ENCODE measurements at places on chromosomes 12 and 14. TPM values are rescaled to one million over a fixed set of nuclear protein-coding genes. Genes with fewer than 3 reads are reported as not detected.

- no peak overlapping the region for H3K27ac ChIP-seq
- no peaks in the 10 kb centered on the region for H3K27me3 ChIP-seq
- H3K36me3 ChIP-seq, result peaks cover 22% of the 10 kb centered on the region
Observed at GRCh38 chr12:117142094-117142493, 42.9 kb upstream of the TESC start.

DNA sequence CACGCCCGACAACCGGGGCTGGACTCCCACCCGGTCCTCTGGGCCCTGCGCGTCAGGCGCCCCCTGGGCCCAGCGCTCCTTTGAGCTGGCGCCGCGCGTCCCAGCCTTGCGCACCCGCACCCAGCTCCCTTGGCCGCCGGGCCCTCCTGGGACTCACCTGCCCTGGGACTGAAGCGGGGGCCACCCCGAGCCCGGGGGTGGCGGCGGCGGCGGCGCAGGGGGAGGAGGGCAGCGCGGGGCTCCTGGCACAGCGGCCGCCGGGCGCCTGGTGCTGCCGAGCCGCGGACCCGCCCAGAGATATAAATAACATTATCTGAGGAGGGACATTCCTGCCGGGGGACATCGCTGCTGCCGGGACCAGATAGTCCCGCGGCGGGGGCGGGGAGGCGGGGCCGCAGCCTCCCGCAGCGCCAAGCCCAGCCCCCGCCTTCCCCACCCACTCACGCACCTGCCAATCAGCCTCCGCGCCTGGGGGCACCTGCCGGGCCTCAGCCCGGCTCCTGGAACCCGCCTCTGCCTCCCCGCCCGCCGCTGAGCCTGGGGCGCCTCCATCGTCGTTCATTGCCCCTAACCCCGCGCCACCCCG, at the start of gene SPTB:
Gene SPTB (minus strand): TSS at position 273 of the 586 bp plus-strand sequence. CDS start 56,813 bp downstream, outside the sequence.
- H3K27ac ChIP-seq, result no peak within 1 kb of the TSS
- H3K4me3 ChIP-seq, result peak within 1 kb of the TSS; percentile 54
- H3K36me3 ChIP-seq, result no peaks in the 10 kb centered on the region
- peaks cover 6% of the 10 kb centered on the region for H3K4me1 ChIP-seq

DNA sequence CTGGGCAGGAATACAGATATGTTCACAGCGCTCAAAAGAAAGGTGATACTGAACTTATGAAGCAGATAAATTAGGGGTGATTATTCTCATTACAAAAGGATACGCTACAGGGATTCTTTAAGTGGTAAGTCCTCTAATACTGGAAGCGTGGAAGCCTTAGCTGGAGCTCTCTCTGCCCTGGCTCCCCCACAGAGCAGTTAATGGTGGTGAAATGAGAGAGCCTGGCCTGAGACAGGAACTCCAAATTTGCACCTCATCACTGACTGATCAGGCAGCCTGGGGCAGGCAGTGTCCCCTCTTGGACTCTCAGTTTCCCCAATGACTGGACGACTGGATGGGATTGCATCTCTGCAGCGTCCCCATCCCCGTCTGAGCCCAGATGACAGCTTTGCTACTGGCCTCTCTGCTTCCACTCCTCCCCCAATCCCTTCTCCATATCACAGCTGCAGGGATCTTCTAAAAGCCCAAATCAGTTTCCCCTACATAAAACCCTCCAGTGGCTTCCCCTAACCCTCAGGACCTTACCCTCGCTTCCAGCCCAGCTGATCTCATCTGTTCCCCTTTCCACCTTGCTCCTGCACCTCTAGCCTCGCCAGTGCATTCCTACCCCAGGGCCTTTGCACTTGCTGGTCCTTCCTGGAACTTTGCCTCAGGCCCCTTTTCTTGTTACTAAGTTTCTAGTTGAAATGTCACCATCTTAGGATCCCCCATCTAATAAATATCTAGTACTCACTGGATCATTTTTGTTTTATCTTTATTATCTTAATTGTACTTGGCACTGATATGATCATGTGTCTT, 171.7 kb upstream of the LHX5 start:
- H3K36me3 ChIP-seq, result no peaks in the 10 kb centered on the region
- H3K4me3 ChIP-seq, result no peak overlapping the region
- H3K27me3 ChIP-seq, result no peaks in the 10 kb centered on the region
- no peak overlapping the region for H3K27ac ChIP-seq
- no peaks in the 10 kb centered on the region for H3K4me1 ChIP-seq
- DNase-seq, result no peak

DNA sequence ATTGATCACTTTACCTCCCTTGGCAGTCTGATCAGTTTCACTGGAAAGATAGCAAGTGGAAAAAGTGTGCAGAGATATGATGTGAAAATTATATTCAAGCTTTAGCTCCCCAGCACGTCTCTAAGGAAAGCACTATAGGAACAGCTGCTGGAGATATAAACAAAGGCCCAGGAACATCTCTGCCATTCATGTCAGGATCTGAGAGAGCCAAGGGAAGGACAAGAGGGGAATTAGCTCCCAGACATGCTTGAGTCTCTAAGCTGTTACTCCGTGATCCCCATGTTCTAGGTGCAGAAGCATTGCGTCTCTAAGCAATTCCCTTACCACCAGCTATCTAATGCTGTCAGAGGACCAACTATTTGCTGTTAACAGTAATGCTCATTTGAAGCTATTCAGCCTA, 700.2 kb downstream of the DIO2 start:
- H3K4me3 ChIP-seq, result no peak overlapping the region
- no peaks in the 10 kb centered on the region for H3K36me3 ChIP-seq
- no peaks in the 10 kb centered on the region for H3K4me1 ChIP-seq
- no peaks in the 10 kb centered on the region for H3K27me3 ChIP-seq

DNA sequence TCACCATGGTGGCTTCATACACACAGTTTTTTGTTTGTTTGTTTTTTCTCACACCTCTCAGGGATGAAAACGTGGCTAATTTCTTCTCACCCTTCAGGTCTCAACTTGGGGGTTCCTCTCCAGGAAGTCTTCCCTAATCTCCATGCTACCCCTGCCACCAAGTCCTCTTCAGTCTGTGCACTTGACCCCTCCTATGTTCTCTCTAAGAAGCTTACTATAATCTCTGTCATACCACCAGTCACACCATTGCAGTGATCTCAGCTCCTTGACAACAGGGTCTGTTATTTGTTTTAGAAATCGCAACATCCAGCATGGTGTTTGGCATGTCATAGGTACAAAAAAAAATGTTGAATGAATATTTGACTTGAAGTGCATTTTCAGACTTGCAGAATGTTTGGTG, 83.4 kb downstream of the PRORP start:
- no peak overlapping the region for H3K4me3 ChIP-seq
- H3K36me3 ChIP-seq, result no peaks in the 10 kb centered on the region
- no peaks in the 10 kb centered on the region for H3K27me3 ChIP-seq
- no peak for DNase-seq

- H3K4me1 ChIP-seq, result no peaks in the 10 kb centered on the region
- no peak for DNase-seq
- H3K27me3 ChIP-seq, result no peaks in the 10 kb centered on the region
- no peaks in the 10 kb centered on the region for H3K36me3 ChIP-seq
- no peak overlapping the region for H3K27ac ChIP-seq
- no peak overlapping the region for H3K4me3 ChIP-seq
Observed at GRCh38 chr12:131076791-131077747, 123.4 kb downstream of the ADGRD1 start.

GRCh38 chr12:14514154-14514842, 53.4 kb downstream of the PLBD1 start:
- no peak overlapping the region for H3K27ac ChIP-seq
- no peaks in the 10 kb centered on the region for H3K27me3 ChIP-seq
- DNase-seq, result no peak
- no peaks in the 10 kb centered on the region for H3K4me1 ChIP-seq
- H3K36me3 ChIP-seq, result no peaks in the 10 kb centered on the region

DNA sequence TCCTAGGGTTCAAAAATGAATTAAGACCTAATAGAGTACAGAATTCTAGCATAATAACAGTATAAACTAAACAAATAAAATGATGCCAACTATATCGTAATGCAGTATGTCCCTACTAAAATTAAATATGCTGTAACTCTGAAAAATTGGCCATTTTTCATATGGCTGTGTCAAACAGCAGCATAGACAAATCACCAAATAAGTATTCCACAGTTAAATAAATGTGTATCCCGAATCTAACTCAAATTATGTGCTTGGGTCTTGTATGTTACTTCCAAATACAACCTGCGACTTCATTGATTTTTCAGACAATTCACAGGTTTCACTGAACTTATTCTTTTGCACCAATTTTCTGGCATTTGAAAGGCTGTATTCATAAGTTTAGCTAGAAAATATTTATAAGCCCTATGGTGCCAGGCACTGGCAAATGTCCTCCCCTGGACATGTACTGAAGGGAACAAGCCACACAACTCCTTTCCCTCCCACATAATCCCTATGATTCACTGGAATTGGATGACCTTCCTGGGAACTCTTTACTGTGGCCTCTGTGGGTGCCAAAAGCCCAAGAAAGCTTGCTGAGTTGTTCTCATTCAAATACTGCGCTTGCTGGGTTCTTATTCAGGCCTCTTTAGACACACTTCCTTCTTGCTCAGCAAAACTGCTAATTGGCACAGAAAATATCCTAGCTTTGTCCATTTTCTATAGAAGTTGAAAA, 108.8 kb downstream of the KITLG start:
- H3K27ac ChIP-seq, result no peak overlapping the region
- no peaks in the 10 kb centered on the region for H3K4me1 ChIP-seq
- no peaks in the 10 kb centered on the region for H3K36me3 ChIP-seq
- no peak for DNase-seq

DNA sequence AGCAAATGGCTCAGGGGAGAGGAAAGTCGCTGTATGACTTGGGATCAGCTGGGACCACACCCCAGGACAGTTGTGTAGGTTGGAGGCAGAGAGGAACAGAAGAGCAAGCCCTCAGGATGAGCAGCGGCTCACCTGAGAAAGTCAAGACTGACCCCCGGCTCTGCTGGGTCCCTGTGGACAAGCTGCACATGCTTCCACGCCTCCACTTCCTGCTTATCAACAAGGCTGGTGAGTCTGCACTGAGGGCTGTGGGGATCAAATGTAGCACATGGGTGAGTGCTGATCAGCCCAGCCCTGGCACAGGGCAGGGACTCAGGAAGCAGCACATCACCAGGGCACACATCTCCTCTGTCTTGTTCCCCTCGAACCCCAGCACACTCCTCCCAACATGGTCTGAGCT, 92.1 kb downstream of the CHGA start:
- H3K27ac ChIP-seq, result no peak overlapping the region
- H3K36me3 ChIP-seq, result no peaks in the 10 kb centered on the region
- DNase-seq, result no peak
- H3K4me1 ChIP-seq, result peaks cover 9% of the 10 kb centered on the region
- no peaks in the 10 kb centered on the region for H3K27me3 ChIP-seq
- no peak overlapping the region for H3K4me3 ChIP-seq

DNA sequence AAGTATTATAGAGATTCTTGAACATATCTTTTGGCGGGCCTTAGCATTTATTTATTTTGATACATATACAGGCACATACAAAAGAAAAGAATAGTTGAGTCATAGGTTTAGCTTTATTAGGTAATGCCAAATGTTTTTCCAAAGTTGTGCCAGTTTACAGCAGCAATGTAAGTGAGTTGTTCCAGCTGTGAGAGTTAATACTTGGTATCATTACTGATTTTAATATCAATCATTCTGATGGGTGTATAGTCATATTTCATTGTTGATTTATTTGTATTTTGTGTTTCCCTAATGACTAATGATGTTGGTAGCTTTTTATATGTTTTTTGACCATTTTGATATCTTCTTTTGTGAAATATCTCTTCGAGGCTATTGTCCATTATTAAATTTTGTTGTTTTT, 122.4 kb downstream of the MIPOL1 start:
- H3K27me3 ChIP-seq, result no peaks in the 10 kb centered on the region
- no peaks in the 10 kb centered on the region for H3K4me1 ChIP-seq
- no peak overlapping the region for H3K4me3 ChIP-seq
- DNase-seq, result no peak
- H3K36me3 ChIP-seq, result no peaks in the 10 kb centered on the region

- no peak overlapping the region for H3K4me3 ChIP-seq
- DNase-seq, result no peak
- no peaks in the 10 kb centered on the region for H3K36me3 ChIP-seq
- no peak overlapping the region for H3K27ac ChIP-seq
- no peaks in the 10 kb centered on the region for H3K4me1 ChIP-seq
Observed at GRCh38 chr14:77667331-77667730, 40.5 kb downstream of the ALKBH1 start.

GRCh38 chr12:92070054-92070863, 75.4 kb downstream of the BTG1 start:
- no peaks in the 10 kb centered on the region for H3K27me3 ChIP-seq
- H3K27ac ChIP-seq, result no peak overlapping the region
- no peaks in the 10 kb centered on the region for H3K36me3 ChIP-seq
- H3K4me1 ChIP-seq, result peaks cover 6% of the 10 kb centered on the region
- no peak overlapping the region for H3K4me3 ChIP-seq

DNA sequence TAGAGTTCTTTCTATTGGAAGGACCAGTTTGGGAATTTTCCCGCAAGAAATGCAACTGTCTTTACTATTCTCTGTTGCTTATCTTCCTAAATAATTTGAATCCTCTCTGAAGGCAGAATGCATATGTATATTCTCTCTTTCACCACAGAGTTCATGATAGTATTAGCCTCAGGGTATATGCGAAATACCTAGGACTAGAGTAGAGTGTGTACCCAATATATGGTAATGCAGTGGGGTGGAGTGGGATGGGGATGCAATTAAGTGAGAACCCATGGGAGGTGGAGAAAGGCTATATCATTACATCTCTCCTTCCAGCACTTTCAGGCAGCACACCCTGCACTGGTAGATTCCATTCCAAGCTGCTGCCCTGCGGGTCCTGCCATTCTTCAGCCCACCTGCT, 207.3 kb downstream of the ANO2 start:
- H3K4me3 ChIP-seq, result no peak overlapping the region
- no peaks in the 10 kb centered on the region for H3K4me1 ChIP-seq
- no peaks in the 10 kb centered on the region for H3K36me3 ChIP-seq
- H3K27ac ChIP-seq, result no peak overlapping the region
- no peak for DNase-seq
- H3K27me3 ChIP-seq, result no peaks in the 10 kb centered on the region

- no peak for DNase-seq
- no peaks in the 10 kb centered on the region for H3K27me3 ChIP-seq
- no peak overlapping the region for H3K27ac ChIP-seq
- no peaks in the 10 kb centered on the region for H3K36me3 ChIP-seq
Observed at GRCh38 chr12:130494736-130495135, 157.0 kb downstream of the PIWIL1 start.

DNA sequence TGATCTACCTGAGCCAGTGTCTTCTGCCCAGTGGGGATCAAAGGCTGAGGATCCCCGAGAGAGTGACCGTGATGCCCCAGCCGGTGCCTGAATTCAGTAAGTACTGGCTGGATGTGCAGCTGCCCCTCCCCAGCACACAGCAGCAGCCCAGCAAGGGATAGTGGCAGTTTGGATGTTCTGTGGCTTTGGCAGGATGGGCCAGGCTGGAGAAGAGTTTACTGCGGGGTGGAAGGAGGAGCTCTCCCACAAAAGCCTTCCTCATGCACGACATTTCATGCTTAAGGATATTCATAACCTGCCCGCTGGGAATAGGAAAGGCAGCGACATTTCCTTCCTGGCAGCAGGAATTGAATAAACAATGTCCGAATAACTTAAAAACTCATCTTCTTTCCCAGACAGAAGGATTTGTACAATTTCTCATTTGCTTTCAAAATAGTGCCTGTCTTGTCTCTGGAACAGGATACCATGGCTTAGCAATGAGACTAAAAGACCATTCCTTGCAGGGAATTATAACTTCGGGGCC, 135.6 kb upstream of the PRMT8 start:
- no peak overlapping the region for H3K4me3 ChIP-seq
- H3K36me3 ChIP-seq, result no peaks in the 10 kb centered on the region
- no peak overlapping the region for H3K27ac ChIP-seq
- H3K27me3 ChIP-seq, result no peaks in the 10 kb centered on the region

The TAS2R9 gene
- not detected for total RNA-seq

The KIF21A gene
- total RNA-seq, result 44.6 TPM

The NPFF gene
- not detected for total RNA-seq

The SYNJ2BP gene
- 7.2 TPM for total RNA-seq

The NYNRIN gene
- total RNA-seq, result 0.02 TPM

The SMIM41 gene
- not detected for total RNA-seq

The GSC gene
- total RNA-seq, result not detected

The ACOT4 gene
- total RNA-seq, result 4.0 TPM

The FAM181A gene
- not detected for total RNA-seq

The ARHGAP9 gene
- total RNA-seq, result 116 TPM

The ASPG gene
- not detected for total RNA-seq

The FGD4 gene
- 0.64 TPM for total RNA-seq

Measured in CD8-positive, alpha-beta memory T cell (primary cell).